Liver (tissue), 10 donors: ENCODE measurements at places on chromosomes 3 and 15.

DNA sequence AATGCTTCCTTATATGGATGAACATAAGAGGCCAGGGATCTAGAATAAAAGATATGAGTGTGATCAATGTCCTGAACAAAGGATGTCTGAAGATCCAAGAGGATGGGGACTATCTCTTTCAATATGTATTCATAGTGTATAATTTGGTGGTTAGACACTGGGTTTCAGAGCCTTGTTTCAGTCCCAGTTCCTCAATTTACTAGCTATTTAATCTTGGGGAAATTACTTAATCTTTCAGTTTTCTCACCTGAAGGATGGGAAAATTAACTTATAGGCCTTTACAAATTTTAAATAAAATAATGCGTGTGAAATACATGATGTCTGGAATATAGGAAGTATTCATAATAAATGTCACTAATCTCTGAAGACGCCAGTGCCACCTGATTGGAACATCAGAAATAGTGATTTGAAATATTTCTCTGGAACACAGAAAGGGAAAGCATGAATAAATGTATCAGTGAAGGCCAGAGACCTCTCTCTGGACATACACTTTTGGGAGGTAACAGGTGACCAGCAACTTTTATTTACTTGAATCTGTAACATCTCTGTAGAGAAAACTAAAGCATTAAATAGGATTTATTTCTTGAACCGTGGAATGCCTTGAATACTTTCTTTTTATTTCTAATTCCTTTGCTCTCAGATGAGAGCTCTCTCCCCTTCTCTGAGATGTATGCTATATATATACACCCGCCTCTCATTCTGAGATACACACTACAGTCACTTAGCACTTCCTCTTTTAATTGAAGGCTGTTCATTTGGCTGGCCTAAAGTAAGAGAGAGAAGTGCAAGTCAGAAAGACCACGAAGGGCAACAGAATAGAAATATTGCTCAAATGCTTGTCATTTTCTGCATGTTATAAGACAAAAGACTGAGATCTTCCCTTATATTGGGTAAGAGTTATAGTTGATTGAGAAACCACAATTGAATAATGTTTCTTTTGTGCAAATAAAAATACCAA is 407.1 kb downstream of the LSAMP start:
- no peak for DNase-seq

- no peak for DNase-seq
Observed at GRCh38 chr3:100910986-100911385, 82.2 kb downstream of the ABI3BP start.

GRCh38 chr3:10370429-10370828 is 49.5 kb upstream of the SEC13 start:
- DNase-seq = no peak

GRCh38 chr3:70889162-70890019 is 577.0 kb upstream of the MDFIC2 start:
- DNase-seq = no peak

- DNase-seq = no peak
Observed at GRCh38 chr3:13634615-13635014, 85.7 kb downstream of the FBLN2 start.

DNA sequence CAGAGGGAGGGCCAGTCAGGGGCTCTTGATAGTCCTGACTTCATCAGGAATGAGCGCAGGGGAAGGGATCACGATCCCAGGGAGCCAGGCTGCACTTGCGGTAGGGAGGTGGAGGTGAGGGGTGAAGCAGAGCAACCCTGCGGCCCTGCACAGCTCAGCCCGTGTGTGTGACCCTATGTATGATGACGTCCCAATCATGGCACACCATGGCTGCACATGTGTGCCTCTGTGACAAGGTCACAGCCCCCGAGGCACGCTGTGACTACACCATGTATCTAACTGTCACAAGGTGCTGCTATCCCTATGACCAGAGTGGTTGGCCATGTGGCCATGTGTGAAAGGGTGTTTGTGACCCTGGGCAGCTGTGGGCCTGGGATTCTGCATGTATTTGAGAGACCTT is 13.3 kb upstream of the ALAS1 start:
- DNase-seq = peak; percentile 30

GRCh38 chr3:121883507-121883906 is 10.7 kb upstream of the SLC15A2 start:
- DNase-seq = no peak

DNA sequence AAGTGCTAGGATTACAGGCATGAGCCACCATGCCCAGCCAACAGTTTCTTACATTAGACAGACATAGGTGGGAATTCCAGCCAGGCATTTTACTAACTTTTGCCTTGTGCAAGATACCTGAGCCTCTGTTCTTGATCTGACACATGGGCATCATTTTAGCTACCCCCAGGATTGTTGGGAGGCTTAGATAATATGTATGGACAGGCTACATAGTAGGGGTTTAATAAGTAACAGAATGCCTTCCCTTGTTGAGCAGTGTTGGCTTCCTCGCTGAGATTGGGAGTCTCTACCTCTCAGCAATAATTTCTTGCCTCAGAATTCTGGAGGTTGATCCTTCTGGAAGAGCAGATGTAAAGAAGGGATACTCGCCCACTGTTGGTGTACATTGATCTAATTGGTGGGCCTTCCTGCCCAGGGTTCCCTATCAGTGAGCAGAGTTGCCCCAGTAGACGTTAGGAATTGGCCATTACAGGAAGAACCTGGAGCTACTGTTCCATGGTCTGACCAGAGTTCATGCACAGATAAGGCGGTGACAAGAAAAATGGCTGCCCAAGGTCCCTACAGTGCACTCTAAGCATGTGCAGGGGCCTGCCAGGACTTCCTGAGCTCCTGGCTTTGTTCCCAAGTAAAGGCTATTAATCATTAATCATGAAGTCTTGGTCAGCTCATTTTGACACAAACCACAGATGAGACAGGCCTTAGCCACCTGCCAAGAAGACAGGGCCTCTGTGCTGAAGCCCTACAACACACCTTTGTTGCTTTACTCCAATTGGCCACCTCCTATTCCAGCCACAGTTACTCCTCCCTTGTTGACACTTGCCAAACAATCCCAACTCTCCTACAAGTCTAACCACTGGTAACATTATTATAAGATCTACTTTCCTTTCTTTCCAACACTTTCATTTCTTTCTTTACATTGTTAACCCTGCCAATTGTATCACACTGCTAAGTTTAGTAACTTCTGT is 5.0 kb upstream of the IL17RE start:
- no peak for DNase-seq

DNA sequence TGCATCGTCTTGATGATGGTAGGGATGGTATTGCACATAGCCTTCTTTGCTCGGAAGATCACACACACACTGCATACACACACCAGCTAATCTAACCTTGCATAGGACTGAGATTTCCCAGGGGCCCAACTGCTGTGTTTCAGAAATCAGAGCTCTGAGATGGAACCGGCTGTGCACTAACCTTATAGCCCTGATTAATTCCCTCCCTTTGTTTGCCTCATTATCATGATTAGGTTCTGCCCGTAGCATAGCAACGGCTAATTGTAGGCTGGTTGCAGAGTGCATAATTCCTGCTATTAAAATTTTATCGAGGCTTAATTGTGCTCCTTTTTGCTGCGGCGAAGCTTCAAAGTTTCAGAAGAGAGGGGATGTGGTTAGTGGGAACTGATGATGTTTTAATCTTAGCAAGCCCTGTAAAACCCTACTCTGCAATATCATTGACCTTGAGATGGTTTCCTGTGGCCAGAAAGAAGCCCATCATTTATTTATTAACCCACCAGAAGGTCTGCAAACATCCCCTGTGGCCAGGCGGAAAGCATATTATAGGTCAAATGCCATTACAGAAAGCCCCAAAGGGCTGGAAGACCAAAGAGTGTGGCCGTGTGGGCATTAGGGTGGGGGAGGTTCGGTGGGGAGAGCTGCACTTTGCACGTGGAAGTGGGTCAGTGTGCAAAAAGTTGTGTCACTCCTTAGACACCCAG is 56.2 kb upstream of the GLCE start:
- no peak for DNase-seq

GRCh38 chr15:63392361-63393009 is 10.8 kb upstream of the CA12 start:
- no peak for DNase-seq
